ENCODE measurements at places on chromosomes 16 and 17.

DNA sequence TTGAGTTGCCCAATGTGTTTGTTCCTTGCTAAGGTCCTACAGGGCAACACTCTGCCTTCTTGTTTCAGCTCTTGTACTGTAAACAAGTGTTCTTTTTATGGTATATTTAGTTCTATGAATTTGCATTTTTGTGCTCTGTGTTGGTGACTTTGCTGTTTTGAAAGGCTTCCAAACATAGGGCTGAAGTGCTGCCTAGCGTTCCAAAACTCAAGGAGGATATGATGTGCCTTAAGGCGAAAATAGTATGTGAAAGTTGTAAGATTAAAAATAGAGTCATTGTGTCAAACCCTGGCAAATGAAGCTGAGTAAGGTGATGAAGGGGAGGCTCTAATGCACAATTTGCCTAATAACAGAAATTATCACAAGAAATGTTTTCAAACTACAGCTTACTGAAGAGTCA is 372.7 kb upstream of the TOM1L1 start:
- DNase-seq = no peak

GRCh38 chr17:27663936-27664605 is 33.1 kb downstream of the LGALS9 start:
- no peak for DNase-seq

- DNase-seq = peak; percentile 78
These were observed 10.8 kb upstream of the SLC46A1 start for GRCh38 chr17:28416703-28417311.

GRCh38 chr17:40810494-40810893 is 10.7 kb upstream of the KRT28 start:
- no peak for DNase-seq
